ENCODE measurements at places on chromosomes 11 and 22.

DNA sequence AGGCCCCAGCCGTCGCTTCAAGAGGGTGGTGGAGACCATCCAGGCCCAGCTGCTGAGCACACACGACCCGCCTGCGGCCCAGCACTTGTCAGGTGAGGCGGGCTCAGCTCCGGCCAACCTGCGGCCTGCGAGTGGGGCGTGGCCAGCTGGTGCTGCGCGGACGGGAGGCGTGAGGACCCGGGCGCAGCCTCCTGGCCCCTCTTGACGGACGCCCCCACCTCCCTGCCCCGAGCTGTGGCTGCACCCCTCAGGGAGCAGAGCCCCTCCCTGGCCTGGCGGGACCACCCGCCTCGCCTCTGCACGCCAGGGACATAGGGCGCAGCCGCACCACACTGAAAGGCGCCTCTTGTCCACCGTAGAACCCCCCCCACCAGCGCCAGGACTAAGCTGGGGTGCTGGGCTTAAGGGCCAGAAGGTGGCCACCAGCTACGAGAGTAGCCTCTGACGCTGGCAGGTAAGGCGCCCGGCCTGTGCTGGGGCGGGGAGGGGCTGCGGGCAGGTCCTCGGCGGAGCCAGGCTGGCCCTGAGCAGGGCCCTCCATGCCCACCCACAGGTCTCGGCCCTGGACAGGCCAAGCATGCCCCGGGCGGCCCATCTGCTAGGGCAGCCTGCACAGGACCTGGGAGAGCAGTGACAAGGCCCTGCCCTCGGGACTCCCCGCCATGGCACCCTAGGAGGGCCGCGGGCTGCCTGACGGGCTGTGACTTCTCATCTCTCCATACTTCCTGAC, 29.8 kb downstream of the MOB2 start:
- DNase-seq = no peak

- DNase-seq = no peak
Measured at GRCh38 chr11:22711071-22711770, 44.8 kb downstream of the GAS2 start.

GRCh38 chr11:33040033-33040861, 875 bp downstream of the TCP11L1 start:
- no peak for DNase-seq

DNA sequence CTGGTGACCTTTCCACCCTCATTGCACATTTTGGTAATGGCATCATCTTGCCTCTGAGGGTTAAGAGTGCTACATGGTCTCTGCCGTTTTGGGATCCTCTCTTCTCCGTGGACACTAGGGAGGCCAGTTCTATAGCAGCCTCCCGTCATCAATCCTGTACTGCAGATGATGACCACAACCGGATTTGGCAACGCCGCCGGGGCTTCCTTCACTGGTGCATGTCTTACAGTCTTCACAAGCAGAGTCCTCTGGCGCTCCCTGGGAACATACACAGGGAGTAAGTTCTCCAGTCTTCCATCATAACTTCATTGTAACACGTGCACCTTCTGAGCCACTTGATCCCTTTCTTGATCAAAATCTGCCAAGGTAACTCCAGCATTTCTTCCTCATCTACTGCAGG, 69.0 kb upstream of the SLC22A12 start:
- no peak for DNase-seq

- no peak for DNase-seq
Measured at GRCh38 chr11:115498354-115498753, 5.9 kb downstream of the CADM1 start.

GRCh38 chr22:27714068-27714467, 87.5 kb downstream of the MN1 start:
- no peak for DNase-seq

DNA sequence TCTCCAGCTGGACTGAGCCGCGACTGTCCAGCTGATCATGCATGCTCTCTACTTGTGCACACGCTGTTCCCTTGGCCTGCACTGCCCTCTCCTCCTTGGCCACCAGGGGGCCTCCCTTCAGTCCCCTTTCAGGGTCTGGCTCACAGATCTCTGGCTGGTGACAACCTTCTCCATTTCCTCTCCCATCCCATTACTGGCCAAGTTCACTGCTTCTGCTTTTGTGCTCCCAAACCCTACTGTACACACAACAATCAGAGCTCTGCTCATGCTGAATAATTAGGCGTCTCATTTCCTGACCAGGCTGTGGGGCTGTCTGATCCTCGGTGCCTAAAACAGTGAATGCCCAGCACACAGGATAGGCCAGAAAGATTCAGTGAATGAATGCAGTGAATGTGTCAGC, 224.0 kb upstream of the NARS2 start:
- DNase-seq = peak; percentile 66

DNA sequence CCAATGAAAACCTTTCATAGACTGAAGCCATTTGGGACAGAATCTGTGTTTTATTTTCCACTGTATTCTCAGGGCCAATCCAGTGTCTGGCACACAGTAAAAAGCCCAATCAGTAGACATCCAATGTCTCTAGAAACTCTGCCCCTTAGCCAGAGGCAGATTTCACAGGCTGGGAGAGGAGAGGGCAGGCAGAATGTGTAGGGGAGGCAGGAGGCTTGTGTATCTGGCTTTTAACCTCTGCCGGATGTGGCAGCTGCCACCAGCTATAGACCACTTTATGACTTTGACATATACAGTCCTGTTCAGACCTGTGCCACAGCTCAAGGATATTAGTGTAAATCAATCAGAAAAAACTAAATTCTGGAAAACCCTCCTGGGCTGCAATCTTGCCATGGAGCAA, 4.4 kb downstream of the EXPH5 start:
- no peak for DNase-seq

GRCh38 chr11:101583251-101584128, at the start of gene TRPC6:
Gene TRPC6, minus strand, starts transcription at chr11:101584007. Its CDS starts 504 bp downstream, at chr11:101583503.
- peak; percentile 27 for DNase-seq

DNA sequence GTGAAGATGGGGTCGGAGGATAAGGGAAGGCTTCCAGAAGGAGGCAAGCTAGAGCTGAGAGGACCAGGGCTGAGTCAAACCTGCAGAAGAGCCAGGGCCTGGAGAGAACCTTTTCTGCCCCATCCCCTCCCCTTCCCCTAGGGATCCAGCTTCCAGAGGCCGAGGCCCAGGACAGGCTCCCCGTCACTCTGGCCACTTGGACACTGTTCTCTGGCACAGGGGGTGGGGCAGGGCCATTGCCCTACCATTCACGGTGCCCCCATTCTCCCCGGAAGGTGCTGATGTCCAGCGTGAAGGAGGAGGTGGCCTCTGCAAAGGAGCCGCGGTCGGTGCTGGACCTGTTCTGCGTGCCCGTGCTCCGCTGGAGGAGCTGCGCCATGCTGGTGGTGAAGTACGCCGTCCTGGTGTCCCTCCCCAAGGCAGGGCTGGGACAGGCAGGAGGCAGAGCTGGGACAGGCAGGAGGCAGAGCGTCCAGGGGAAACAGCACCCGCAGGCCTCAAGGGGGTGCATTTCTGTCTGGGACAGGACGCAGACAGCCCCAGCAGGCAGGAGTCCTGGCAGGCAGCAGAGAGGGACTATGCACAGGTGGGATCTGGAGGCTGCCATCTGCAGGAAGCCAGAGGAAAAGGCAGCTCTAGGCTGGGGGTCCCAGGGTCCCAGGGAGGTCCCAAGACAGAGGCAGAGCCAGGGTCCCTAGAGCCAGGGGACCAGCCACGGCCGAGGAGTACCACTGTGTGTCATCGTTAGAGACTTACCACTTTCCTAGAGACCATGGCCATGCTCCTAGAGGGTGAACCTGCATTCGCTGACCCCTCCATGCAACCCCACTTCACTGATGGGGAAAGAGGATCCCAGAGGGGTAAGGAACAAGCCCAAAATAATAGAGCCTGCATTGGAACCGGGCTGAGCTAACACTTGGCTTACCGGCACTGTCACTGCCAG, 25.8 kb upstream of the SLC22A12 start:
- DNase-seq = no peak

- DNase-seq = peak; percentile 43
Measured at GRCh38 chr11:31958076-31958735, 132.7 kb upstream of the RCN1 start.

GRCh38 chr11:122513328-122513727, 142.2 kb upstream of the UBASH3B start:
- no peak for DNase-seq

DNA sequence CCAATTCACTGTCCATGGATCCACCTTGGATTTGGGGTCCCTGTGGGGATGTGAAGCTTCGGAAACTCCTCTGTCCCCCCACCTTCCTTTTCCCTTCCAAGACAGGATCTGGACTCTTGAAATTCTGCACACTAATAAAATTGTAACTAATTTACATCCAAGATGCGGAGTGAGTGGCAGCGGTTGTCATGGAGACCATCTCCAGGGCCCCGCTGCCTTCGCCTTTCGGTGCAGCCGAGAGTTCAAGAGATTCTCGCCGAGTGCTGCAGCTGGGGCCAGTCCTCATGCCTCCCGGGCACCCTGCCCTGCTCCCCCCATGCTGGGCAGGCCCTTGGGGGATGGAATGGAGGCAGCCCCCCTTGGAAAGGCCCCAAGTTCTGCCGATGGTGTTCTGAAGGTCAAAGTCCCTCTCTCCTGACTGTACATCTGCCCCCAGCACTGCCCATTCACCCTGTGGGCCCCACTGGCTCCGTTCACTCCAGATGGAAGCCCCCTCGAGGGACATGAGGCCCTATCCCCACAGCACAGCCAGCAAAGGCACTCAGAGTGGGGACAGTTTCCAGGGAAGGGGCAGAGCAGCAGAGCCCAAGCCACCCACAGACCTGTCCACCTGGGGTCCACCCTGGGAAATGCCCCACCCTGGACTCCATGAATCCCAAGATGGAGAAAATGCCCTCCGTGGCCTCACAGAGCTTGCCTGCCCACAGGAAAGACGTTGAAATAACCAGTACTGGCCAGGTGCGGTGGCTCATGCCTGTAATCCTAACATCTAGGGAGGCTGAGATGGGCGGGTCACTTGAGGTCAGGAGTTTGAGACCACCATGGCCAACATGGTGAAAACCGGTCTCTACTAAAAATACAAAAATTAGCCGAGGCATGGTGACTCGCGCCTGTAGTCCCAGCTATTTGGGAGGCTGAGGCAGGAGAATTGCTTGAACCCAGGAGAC, 25.9 kb downstream of the IGLL1 start:
- no peak for DNase-seq

- DNase-seq = no peak
Measured at GRCh38 chr11:11975201-11976092, 33.0 kb downstream of the DKK3 start.

DNA sequence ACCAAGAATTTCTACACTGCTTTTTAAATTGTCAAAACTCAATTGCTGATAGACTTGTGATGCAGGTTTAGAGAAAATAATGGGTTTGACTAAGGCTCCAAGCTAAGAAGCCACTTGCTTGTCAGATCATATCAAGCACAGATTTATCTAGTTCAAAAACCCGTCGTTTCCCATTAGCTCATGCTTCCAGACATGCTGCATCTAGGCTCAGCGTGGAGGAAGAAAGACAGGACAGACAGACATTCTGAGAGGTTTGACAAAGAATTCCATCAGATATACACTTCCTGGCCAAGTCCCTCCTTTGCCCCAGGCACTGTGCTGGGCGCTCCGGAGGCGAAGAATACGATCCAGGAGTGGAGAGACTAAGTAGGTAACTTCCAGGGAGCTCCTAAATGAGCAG, 76.8 kb downstream of the KCNC1 start:
- DNase-seq = no peak

GRCh38 chr22:50672471-50673230, at the start of gene SHANK3:
Gene SHANK3, plus strand, starts transcription at chr22:50672823.
- no peak for DNase-seq

DNA sequence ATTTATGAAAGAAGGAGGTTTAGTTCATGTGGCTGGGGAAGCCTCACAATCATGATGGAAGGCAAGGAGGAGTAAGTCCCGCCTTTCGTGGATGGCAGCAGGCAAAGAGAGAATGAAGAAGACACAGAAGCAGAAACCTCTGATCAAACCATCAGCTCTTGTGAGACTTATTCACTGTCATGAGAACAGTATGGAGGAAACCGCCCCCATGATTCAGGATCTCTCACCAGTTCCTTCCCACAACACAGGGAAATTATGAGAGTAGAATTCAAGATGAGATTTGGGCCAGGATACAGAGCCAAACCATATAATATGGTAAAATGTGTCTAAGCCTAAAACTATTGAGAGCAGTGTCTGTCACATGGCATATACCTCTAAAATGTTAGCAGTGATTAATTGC, 503.8 kb upstream of the CCDC179 start:
- no peak for DNase-seq

GRCh38 chr11:110990311-110990710, 255.2 kb upstream of the POU2AF2 start:
- no peak for DNase-seq

DNA sequence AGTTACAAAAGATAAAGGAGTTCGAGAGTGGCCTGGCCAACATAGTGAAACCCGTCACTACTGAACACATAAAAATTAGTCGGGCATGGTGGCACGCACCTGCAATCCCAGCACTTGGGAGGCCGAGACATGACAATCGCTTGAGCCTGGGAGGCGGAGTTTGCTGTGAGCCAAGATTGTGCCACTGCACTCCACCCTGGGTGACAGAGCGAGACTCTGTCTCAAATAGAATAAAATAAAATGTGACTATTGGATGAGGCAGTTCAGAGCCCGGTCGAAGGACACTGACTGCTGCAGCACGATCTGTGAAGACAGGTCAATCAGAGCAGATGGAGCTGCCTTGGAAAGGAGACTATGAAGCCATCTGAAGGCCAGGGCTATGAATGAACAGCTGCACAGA, 37.7 kb upstream of the ANO1 start:
- DNase-seq = no peak

- DNase-seq = no peak
Measured at GRCh38 chr22:42830161-42830560, 26.9 kb downstream of the ARFGAP3 start.

DNA sequence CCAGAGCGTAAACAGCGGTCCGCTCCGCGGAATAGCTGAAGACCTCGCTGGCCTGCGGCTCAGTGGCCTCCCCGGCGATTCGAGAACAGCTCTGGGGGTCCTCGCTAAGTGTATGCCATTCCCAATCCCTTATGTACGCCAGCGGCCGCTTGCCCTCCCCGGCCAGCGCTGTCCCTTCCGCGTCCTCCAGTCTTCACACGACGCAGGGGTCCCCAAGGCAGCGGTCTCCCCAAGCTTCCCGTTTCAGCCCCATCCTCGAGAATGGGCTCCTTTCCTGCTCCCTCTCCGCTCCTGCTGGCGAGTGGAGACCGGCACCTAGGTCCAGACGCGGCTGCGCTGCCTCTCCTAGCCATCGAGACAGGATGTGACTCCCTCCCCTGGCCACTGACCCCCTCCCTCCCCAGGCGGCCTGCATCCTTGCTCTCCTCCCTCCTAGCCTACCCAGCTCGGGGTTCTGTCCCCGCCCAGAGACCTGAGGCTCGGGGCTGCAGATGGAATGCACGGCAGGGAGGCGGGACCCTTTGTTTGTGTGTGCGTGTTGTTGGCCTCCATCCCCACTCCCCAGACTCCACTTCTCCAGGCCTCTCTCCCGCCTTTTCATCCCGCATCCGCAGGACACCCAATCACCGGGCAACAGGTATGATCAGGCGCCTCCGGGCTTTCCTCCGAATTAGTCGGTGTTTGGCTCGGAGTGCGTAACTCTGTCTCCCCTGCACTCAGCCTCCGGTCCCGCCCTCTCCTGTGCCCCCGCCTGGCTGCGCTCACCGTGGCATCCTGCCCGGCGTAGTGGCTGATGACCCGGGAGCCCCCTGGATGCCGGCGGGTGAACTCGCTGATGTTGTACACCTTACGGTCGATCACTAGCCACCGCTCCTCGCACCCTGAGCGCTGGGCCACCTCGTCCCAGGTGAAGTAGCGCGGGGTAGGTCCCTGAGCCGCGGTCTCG, 740 bp downstream of the FADS1 start:
- peak; percentile 74 for DNase-seq

- DNase-seq = no peak
Measured at GRCh38 chr11:3186166-3186953, 21.2 kb upstream of the OSBPL5 start.

Measured in astrocyte of the spinal cord (primary cell).